ENCODE measurements at places on chromosomes 11 and 22. TPM values are rescaled to one million over a fixed set of nuclear protein-coding genes. Genes with fewer than 3 reads are reported as not detected.

DNA sequence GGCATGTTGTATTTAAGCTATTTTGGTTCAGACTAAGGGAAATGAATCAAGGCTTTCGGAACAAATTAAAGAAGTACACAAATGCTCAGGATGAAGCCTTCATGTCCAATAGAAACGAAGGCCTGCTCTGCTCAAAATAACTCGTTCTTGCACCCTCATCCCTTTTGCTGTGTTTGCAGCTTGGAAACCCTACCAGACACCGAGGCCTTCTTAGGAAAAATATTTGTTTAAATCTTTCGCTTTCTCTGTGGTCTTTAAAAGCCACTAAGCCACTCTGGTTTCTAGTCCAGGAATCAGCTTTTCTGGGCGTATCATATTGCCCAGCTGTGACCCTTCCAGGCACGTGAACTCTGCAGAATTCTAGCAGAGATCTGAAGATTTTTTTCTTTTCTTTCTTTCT, 60.9 kb upstream of the HSPA8 start:
- DNase-seq, result no peak

- no peak for DNase-seq
Observed at GRCh38 chr11:96963375-96963774, 573.6 kb downstream of the JRKL start.

The RAB3IL1 gene
- total RNA-seq, result 14.0 TPM

The CCDC73 gene
- total RNA-seq, result not detected

DNA sequence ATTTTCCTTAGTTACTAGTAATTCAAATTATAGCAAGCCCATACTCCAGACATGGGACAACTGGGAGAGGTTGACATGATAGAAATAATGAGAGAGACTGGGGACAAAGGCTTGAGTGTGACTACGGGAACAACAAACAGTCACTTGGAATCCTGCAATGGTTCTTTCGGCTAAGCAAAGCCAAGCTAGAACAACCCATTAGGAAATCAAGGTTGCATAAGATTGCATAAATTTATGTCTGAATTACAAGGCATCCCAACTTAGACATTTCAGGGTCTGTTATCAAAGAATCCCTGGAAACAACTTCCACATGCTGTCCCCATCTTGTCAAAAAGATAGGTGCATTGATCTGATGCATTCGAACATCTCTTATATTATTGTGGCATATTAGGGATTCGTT, 10.2 kb upstream of the NRGN start:
- no peak for DNase-seq

DNA sequence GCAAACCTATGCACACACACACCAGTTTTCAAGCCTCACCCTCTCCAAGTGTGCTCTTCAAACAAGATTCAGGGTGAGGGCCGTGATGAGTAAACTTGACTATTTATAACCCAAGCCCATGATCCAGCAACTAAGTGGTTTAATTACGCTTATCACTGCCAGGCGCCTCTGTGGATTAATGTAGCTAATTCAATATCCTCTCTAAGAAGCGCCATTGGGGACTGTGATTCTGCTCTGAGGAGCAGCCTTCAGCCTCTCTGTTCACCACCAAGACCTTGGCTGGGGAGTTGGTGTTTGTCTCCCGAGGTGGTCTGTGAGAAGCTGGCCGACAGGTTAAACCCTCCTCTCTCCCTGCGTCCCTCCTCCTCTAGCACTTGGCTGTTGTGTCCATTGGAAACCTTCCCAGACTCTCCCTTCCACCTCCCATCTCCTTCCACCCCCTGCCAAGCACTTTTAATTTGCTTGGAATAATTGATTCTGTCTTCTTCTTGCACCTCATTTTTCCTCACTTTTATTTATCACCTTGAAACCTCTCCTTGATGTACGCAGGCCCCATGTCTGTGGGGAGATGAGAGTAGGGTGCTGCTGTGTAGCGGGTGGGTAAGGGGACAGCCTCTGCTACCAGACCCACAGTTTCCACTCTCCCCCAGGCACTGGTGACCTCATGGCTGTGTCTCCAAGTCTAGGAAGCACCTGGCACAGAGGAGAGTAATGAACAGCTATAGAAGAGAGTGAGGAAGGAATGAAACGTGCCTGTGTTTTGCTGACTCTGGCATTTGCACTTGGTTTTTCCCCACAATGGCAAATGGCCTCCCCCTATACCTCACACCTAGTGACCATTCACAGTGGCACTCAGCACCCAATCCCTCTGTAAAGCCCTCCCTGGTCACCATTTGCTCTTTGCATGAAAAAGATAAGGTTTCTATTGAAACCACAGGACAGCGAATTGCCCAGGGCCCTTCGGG, 236.6 kb downstream of the GRIK4 start:
- no peak for DNase-seq

GRCh38 chr22:32486656-32487390, 12.2 kb downstream of the FBXO7 start:
- no peak for DNase-seq

DNA sequence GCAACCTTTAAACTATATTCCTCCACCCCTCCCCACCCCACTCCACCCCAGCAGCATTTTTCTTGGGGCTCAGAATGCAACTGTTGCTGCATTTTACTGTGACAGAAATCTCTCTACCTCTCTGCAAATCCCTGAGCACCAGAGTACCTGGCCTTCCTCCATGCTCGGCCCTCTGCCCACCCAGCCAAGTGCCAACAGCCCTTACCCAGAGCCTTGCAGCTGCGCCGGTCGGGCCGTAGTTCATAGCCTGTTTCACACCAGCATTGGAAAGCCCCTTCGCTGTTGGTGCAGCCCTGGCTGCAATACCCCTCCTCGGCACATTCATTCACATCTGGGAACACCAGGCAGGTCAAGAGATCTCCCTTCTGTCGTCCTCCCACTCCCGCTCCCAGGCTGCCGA, 23.4 kb downstream of the LRP4 start:
- no peak for DNase-seq

The GAS2 gene
- total RNA-seq, result 10.0 TPM

DNA sequence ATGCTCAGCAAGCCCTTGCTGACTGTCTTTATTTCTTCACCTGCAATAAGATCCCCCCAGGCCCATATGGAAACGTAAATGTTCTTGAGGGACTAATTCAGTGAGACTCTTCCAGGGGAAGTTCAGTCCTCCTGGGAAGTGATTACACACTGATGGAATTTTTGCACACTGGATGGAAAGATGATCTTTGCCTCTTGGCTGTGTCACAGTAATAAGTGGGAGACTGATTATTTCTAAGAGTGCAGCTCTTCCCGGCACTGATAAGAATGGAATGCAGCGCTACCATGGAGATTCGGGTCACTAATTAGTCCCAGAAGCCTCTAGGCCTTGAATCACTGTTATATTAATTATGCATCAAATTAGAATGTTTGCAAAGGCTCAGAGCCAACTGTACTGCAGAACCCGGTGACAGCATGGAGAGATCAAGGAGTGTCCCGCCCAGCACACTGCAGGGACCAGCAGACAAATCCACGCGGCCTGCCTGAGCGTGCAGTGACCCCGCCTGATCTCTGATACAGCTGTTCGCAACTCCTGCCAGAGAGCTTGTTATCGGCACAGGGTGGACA, 178.3 kb downstream of the SNX19 start:
- peak; percentile 82 for DNase-seq

All from Right ventricle myocardium inferior (tissue), 1 donor.